Right cardiac atrium (tissue), 5 donors: ENCODE measurements at places on chromosomes 5 and 9.

GRCh38 chr5:1782385-1783215 is 17.0 kb downstream of the MRPL36 start:
- DNase-seq = no peak

- DNase-seq = no peak
Measured at GRCh38 chr5:16757989-16758501, 141.2 kb upstream of the RETREG1 start.

DNA sequence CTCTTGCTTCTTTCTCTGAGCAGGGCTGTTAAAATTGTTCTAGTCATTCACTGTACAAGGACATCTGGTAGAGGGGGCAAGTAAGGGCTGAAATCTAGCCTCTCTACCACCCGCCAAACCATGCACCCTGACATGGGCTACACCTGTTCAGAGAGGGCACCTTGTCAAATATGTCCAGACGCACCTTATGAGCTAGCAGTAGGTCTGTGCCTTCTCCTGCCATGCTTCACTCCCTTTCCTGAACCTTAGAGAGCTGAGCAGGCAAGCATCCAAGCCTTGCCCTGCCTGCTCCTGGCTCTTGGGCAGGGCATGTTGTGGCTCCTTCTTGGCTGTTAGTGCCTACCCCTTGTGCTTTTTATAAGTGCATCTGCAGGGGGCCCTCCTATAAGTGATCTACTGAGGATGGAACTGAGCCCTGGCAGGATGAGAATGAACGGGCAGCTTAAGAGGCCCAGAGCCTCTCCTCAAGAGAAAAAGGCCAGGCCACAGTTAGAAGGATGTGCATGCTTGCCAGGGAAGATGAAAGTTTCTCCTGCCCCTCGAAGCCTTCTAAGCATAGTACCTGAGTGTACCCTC is 3.8 kb upstream of the NEUROG1 start:
- DNase-seq = no peak

- no peak for DNase-seq
Measured at GRCh38 chr5:83711982-83712601, 8.6 kb downstream of the HAPLN1 start.

GRCh38 chr9:2109069-2109650 is 94.0 kb downstream of the SMARCA2 start:
- no peak for DNase-seq

DNA sequence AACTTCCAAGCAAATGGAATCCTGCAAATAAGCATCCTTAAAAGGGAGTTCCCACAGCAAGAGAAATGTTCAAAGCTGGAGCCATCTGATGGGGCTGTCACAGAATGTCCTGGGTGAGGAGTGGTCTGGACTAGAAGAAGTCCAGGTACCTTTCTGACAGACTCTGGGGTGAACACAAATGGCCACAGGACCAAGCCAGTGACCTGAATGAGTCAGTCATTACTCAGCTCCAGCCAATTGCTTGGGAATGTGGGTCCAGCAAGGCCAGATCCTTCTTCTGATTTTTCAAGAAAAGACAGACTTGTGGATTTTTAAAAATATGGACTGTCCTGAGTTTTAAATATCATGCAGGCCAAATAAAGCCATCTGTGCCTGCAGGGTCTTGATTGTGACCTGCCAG is 30.1 kb downstream of the GALNT10 start:
- DNase-seq = no peak
